ENCODE measurements at places on chromosomes 1 and 21. TPM values are rescaled to one million over a fixed set of nuclear protein-coding genes. Genes with fewer than 3 reads are reported as not detected.

The DYNLT4 gene
- total RNA-seq: 1.3 TPM

The RGSL1 gene
- total RNA-seq: not detected

GRCh38 chr1:23029337-23029736 is 10.1 kb downstream of the KDM1A start:
- no peaks in the 10 kb centered on the region for H3K27me3 ChIP-seq
- H3K4me3 ChIP-seq: no peak overlapping the region
- H3K27ac ChIP-seq: no peak overlapping the region
- H3K4me1 ChIP-seq: peaks cover 30% of the 10 kb centered on the region
- no peak for DNase-seq

DNA sequence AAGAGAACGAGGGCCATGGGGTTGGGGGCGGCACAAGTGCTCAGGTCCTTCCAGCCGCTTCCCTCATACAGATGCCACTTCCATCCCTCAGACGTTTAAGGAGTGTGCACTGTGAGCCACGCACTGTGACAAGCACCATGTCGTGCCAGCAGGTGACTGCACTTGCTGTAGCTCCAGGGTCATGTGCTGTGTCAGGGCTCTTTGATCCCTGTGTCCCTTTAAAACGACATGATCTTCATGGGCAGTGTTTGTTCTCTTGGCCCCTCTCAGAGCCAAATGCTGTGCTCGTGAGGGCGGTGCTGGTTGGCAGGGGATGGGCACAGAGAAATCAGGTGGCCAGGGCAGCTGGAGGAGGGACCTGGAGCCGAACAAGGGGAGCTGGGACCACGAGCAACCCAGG is 19.9 kb downstream of the IL10RB start:
- no peak for DNase-seq
- H3K4me1 ChIP-seq: no peaks in the 10 kb centered on the region
- no peaks in the 10 kb centered on the region for H3K27me3 ChIP-seq
- H3K4me3 ChIP-seq: no peak overlapping the region
- H3K36me3 ChIP-seq: peaks cover 30% of the 10 kb centered on the region

DNA sequence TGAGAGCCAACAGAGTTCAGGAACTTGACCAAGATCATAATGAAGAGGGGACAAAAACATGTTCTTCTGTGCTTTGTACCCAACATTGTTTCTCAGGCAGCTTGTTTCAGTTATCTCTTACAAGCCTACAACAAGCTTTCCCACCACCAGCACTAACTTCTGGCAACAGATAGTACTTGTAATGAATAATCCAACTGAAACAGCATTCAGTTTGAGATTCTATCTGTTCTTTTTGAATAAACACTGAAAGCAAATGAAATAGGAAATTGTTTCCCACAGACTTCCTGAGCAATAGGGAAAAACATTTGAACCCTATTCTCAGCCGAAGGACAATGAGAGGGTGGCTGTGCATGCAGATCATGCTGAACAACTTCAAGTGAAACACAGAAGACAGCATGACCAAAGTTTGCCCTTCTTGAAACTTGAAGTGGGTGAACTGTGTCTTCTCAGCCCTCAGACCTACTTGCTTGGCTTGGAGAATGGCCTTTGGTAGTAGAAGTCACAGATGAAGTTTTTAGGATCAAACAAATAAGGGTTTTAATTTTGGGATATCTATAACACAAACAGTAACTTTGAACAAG is 11.2 kb upstream of the HOOK1 start:
- no peak for DNase-seq
- no peak overlapping the region for H3K27ac ChIP-seq
- H3K4me3 ChIP-seq: no peak overlapping the region
- H3K27me3 ChIP-seq: peaks cover 7% of the 10 kb centered on the region
- H3K36me3 ChIP-seq: no peaks in the 10 kb centered on the region
